ENCODE measurements at places on chromosomes 13 and 19.
A peak's percentile ranks its signal among the peaks of the same experiment; 100 is the strongest.

DNA sequence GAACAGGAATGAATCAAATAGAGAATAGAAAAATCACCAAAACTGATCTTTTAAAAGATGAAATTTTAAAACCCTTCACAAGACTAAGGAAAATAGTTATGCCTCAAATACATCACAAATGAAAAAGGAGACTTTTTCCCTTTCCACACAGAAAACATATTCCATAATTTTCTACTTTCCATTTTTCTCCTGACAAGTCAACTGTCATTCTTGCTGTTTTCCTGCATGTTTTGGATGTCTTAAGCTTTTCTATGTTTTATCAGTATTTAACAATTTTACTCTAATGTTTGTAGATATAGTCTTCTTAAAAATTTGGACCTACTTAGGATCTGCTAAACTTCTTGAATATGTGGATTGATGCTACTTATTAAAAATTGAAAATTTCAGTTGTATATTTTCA, 810.8 kb downstream of the OLFM4 start:
- DNase-seq, result no peak

DNA sequence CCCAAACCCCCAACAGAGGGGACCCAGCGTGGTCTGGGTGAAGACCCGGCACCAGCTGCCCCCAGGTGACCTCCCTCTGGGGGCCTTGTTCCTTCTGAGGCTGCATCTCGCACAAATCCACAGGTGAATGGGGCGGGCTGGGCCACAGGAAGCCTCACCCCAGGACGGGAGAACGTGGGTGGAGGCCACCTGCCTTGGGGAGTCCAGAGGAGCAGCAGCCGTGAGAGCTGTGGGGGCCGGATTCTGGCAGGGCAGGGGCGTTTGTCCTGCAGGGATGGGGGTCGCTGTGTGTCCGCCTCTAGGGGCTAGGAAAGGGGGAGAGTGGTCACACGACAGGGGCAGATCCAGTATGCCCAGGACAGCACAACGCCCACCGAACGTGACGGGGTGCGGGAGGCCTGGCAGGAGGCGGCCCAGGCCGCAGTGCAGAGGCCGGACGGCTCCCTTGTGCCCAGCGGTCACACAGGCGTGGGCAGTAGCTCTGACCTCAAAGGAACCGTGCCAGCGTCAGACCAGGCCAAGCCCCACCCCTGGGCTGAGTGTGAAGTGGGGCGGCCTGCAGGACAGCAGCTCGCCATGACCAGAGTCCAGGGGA, 6.7 kb downstream of the POLR2E start:
- no peak for DNase-seq

GRCh38 chr19:35023428-35023827, 6.8 kb upstream of the SCN1B start:
- DNase-seq, result no peak

DNA sequence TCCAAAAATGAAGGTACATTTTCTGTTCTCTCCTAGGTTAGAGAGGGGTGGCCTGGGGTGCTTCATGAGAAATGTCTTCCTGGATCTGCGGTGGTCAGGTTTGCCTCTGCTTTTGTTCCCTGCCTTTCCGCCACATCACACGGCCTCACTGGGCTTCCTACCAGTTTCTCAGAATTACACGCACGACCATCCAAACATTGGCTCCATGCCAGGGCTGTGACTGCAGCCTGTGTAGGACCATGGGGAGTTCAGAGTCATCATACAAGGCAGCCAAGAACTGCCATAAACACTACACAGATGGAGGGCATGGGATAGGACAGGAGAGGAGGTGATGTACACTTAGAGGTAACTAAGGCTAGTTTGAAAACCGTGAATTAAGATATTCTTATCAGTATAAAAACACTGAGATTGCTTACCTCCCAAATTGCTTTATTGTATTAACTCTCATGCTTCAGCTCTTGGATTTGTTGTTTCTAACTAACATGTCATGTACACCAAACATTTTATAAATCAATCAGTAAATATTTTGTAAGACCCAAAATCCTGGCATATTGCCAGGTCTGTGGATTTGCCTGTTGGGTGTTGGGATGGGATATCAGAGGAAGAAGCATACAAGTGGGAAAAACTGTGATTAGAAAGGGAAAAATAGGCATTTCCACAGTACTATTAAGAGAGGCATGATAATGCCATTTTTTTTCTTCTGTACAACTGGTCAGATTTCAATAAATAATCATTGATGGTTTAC, 45.2 kb downstream of the CDADC1 start:
- peak; percentile 47 for DNase-seq

- DNase-seq, result peak; percentile 86
Measured at GRCh38 chr19:23698711-23699520, 11.9 kb upstream of the ZNF675 start.

DNA sequence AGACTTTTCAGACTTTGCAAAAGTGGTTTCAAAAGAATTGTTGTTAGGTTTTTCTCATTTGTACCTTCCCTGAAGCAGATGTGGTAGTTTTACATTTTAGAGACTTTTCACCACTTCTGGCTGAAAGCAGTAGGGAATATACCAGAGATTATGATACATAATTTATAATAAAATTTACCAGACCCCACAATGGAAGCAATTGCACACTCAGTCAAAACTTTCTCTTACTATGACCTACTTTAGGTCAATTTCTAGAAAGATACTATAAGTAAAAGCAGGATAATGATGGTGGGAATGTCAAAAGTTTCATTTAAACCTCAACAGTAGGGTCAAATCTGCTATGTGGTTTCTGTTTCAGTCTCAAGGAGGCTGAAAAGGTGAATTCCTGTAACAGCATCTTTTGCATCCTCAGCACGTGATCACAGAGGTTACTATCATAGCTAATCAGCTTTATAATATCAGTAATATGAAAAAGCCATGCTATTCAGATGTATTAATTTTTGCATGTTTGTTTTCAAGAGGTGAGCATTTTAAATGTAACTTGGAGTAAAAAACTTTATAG, 26.9 kb downstream of the PCCA start:
- DNase-seq, result no peak

- no peak for DNase-seq
Measured at GRCh38 chr13:102626928-102627327, 30.1 kb downstream of the TPP2 start.

GRCh38 chr13:88979465-88980175, 1308.4 kb downstream of the SLITRK5 start:
- DNase-seq, result no peak

DNA sequence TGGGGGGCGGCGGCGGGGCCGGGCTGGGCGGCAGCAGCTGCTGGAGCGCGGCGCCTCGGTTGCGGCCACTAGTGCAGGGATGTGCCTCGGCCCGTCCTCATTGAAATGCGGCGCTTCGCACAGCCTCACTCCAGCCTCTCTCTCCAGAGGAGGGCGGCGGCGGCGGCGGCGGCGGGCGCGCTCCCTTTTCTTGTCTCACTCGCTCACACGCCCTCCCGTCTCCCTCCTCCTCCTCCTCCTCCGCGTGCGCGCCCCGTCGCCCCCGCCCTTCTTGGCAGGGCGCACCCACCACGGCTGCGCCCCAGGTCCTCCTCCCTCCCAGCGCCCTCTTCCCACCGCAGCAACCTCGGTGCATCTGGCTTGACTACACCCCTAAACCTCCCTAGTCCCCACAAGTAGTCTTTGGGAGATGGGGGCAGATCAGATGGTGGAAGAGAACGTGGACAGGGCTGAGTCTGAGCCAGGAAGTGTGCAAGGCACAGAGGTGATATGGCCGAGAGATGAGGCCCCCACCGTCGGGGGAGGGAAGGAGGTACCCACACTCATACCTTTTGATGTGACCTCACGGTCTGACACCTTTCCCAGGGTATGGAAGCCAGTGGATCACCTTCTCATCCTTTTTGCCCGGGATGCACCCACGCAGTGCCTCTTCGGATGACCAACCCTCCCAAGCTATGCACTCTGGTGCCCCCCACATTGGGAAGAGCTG, at the start of gene DCLK1:
TSS of gene DCLK1 (minus strand) at position 161 of the 709 bp plus-strand sequence.
- DNase-seq, result no peak

DNA sequence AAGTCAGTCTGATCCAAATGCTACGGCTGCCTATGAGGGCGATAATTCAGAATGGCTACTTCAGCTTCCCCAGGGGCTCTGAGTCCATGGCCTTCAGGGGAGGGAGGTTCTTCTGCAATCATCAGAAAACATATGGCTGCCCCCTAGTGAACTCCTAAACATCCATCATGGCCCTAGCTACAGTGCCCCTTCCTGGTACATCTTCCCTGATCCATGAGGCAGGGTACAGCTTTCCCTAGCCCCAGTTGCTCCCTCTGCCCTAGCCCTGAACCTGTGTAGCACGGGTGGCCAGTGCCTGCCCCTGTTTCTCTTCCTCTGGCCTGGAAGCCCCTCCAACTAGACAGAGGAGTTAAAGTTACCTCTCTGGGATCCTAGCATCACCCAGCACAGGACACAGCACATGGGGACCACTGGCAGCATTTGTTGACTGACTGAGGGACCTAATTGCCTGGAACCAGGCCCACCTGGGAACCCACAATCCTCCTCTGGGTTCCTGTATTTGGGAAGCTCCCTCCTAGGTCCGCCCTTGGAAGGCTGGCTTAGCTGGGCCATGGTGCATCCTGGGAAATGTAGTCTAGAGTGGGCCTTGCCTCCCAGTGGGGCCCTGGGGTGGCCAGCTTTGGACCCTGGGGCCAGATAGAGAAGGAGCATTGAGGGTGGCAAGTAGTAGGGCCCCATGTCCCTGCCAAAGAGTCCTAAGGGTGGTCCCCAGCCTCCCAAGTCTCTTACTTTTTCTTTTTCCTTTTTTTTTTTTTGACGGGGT, 17.7 kb upstream of the SEMA6B start:
- no peak for DNase-seq

DNA sequence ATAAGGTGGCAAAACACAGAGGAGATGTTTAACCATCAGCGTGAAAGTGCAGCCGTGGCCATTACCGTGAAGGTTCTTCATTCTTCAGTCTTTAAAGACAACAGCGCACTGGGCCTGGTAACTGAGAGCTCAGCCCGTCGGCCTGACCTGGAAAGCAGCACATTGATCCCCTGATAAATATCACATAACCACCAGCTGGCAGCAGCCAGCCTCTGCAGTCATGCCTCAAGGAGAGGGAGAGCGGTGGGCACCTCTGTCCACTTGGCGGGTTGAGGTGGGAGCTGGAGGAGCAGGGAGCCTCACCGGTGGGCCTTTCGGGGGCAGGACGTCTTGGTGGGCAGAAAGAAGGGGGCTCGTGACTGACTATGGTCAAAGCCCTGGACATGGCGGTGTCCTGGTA, 58.1 kb downstream of the MCF2L start:
- no peak for DNase-seq

DNA sequence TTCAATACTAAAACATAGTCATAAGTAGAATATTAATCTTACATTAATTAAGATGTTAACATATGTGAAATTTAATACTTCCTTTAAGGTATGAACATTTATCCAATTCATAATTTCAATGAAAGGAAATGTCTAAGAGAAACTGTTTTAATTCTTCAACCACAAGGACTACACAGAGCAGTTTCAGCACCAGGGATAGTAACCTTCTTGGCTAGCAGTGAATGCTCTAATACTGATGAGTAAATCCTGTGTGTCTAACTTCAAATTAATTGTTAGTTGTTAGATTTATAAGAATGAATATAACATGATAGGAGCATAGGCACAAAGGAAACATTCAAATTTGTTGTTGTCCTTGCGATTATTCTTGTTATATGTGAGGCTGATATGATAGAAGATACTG, 15.6 kb upstream of the NBEA start:
- DNase-seq, result no peak

Data from NCI-H2171 treated with DMSO at 0.1 percent for 48 hours (cell line).